ENCODE measurements at places on chromosomes 4 and X.

DNA sequence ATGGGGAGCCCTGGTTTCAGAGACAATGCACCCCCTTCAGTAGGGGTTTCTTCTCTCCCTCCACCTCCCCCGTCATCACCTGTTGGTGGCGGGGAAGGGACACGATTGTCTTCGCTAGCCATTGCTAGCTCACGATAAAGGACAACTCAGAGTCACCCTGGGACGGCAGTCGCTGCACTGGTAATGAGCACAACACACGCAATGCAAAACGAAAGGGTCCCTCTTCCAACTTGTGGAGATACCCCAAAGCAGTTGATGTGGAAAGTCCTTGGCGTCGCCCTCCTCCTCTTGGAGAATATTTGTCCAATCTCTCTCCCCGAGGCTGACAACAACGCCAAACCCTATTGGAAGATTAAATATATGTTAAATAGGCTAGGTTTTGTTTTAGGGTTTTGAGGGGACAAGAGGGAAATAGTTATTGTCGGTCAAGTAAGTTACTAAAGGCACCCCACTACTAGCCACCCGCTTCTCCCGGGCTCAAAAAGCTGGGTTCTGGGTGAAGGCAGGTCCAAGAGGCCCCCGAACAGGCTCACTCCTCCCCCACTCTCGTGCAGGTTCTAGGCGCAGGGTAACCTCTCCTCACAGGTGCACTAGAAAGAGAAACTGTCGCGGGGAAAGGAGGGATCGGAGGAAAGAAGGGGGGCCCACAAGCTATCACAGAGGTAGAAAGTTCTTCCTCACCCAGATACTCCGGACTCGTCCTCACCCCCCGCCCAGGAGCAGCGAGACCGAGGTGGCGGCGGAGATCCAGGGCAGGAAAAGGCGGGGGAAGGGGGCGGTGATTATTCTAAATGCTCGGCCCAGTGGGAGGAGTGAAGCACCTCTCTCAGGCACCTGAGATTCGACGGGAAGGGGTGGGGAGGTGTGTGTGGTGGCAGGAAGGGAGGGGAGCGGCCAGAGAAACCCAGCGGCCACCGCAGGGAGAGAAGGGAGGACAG is at the start of gene LRBA:
TSS of gene LRBA (minus strand) at position 764 of the 938 bp plus-strand sequence. CDS start at position 122, 642 bp downstream.
- DNase-seq, result peak; percentile 15

DNA sequence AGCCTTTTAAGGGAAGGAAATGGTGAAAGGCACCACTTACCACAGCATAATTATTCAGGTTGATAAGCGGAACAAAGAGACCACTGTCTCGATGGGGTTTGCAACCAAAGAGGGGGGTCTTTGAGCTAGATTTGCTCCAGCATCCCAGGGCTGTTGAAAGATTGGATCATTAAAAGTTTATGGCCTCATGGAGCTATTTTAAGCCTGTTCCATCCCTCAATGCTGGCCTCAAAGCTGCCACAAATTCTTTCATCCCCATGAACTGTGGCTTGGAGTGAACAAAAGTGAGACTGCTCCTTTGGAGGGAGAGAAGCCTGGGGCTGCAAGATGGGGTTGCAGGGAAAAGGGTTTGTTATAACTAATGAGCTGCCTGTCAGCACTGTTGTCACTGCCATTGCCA is 209.8 kb downstream of the RTL9 start:
- DNase-seq, result no peak

- DNase-seq, result no peak
Measured at GRCh38 chrX:66193821-66194220, 29.8 kb downstream of the HEPH start.

- no peak for DNase-seq
Measured at GRCh38 chr4:14059006-14059405, 431.5 kb upstream of the BOD1L1 start.

Measured in NCI-H2081 treated with DMSO at 0.1 percent for 48 hours (cell line).